Fibroblast of upper back skin (primary cell): ENCODE measurements at places on chromosomes 6 and 20.

GRCh38 chr6:20253021-20253420 lies 40.8 kb upstream of the MBOAT1 start:
- no peak for DNase-seq

- peak; percentile 55 for DNase-seq
Observed at GRCh38 chr20:62010551-62011402, 54.9 kb downstream of the TAF4 start.

DNA sequence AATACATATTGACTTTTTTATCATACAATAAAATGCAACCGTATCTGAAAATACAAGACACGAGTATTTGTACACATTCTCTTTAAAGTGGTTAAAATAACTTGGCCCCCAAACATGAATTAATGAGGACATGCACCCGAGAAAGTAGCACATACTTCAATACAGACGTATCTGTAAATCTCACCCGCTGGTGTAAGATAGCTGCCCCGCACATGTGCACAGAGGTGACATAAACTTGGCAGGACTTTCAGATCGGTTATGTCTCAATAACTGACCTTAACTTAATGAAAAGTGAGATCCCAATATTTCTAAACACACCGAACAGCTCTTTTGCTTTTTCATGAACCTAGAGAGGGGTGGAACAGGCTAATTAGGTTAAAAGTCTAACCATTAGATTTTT lies 91.5 kb upstream of the RPS6KA2 start:
- no peak for DNase-seq

DNA sequence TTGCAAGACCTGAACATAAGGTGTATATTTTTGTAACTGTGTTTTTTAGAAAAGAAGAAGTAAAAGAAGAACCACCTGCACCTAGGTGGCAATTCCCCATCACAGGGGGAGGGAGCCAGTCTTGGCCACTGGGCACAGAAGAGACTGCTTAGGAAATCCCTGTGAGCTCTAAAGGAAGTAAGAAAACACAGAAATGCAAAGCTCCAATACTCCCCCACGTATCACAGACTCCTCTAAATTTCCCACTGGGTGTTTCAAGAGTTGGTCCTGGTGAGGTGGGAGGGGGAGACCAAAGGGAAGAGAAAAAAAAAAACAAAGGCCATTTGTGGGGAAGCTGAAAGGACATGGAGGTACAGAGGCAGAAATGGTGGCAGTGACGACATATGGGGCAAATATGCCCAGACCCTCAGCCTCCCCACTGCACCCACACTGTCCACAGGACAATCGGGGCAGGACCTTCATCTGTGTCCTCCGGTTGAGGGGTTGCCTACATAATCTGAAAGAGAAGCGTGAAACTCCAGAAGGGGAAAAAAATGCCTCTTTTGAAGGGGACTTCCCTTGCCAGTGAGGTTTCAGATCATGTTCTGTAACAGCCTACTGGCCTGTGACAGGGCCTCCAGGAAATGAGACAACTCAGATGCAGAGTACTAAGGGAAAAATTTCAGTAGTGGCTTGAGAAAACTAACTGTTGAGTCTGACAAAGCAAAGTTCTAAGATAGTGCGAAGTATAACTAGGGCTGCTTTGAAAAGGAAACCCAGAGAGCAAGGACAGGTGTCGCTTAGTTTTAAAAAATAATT lies 226.2 kb upstream of the MARCKS start:
- peak; percentile 48 for DNase-seq

- no peak for DNase-seq
Observed at GRCh38 chr6:865846-866245, 172.9 kb upstream of the EXOC2 start.

GRCh38 chr20:33739493-33739892 lies 7.7 kb downstream of the ZNF341 start:
- DNase-seq: no peak

- no peak for DNase-seq
Observed at GRCh38 chr6:127878115-127878514, 22.7 kb downstream of the THEMIS start.

DNA sequence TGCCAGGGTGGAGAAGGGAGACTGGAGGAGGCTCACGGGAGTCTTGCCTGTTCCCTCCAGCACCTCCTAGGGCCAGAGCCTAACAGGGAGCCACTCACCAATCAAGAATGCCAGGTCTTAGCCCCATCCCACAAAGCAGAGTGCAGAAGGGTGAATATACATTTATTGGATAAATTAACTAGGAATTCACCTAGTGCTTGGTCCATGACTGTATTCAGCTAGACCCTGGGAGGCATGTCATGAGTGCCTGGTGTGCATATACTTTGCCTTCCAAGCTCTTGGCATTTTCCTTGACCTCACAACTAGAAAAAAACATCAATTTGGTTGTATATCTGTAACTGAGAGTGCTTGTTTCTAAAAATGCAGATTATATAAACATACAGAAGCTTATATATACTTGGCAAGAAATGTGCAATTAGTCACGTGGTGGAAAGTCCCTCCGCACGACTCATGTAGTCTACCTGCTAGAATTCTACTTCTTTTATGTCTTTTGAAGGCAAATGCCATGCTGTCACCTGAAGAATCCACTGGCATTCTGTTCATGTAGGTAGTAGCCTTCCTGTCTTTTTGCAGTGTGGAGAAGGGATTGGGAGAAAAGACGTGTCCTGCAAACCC lies 991.0 kb downstream of the KIF16B start:
- peak; percentile 36 for DNase-seq

DNA sequence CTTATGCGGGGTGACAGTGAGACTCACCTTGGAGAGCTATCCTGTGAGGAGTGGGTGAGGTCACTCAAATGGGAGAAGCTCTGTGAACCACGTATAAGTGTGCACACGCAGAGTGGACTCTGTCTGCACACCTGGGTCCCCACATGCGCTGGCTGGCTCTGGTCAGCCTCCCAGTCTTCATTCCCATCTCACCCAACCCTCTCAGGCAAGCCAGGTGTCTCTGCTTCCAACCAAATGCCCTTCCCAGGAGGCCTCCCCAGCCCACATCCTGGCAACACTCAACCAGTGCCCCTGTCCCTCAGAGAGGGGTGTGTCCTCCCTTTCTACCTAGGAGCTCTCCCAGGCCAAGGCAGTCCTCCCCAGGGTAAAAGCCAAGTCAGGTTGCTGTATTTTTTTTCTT lies 8.0 kb upstream of the PI16 start:
- DNase-seq: no peak

GRCh38 chr20:2005831-2006426 lies 12.1 kb upstream of the PDYN start:
- peak; percentile 57 for DNase-seq

GRCh38 chr6:17928514-17929430 lies 58.7 kb downstream of the KIF13A start:
- DNase-seq: peak; percentile 32

DNA sequence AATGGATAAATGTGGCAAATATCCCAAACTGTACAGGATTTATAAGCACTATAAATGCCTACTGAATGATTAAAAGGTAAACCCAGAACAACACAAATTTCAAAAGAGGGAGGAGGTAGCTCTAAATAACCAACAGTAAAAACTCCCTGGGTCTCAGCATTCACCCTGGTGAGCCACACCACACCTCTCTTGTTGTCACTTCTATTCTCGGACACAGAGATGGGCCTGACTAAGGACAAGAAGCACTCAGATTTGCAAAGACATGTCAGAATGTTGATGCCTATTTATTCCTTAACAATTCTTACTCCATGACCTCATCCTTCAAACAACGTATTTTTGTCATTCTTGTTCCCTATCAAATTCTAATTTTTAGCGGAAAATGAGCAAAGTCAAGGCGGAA lies 14.7 kb downstream of the TNFRSF21 start:
- no peak for DNase-seq

- DNase-seq: no peak
Observed at GRCh38 chr6:3965071-3965718, 113.7 kb downstream of the FAM217A start.

- DNase-seq: no peak
Observed at GRCh38 chr6:28537509-28538140, 11.9 kb downstream of the GPX5 start.

DNA sequence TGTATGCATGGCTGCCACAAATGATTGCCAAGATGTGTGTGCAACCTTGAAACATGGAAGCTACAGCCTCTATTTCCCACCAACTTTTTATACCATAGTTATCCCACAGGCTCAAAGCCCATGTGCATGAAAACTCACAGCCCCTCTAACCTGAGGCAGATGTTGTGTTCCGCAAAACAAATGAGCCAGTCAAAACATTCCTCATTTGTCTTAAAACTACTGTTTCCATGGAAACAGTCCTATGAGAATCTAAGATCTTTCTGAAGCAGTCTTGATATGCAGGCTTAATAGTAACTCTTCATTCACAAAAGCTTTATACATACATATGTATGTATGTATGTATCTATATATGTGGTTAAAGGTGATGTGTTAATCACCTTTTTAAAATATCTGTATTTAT lies 31.2 kb upstream of the MANEA start:
- no peak for DNase-seq

- DNase-seq: peak; percentile 90
Observed at GRCh38 chr6:148530394-148530953, 187.8 kb downstream of the SASH1 start.

GRCh38 chr6:1326535-1327121 lies 14.7 kb downstream of the FOXQ1 start:
- no peak for DNase-seq

DNA sequence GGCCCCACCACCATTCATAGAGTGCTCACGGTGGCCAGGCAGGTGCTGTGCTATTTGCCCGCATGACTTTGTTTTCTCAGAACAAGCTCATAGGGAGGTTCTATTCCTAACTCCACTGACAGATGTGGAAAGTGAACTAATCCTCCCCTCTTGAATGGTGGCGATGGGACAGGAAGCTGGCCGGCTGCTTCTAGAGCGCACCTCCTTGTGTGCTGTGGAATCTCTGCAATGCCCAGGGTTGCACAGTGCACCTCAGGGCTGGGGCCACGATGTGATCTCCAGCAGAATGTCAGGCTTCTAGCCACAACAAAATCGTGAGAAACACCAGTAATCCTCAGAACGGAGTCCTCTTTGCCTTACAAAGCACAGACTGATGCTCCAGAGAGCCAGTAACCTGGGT lies 53.8 kb upstream of the SLC22A23 start:
- no peak for DNase-seq

GRCh38 chr6:105204768-105205167 lies 25.0 kb upstream of the POPDC3 start:
- no peak for DNase-seq

DNA sequence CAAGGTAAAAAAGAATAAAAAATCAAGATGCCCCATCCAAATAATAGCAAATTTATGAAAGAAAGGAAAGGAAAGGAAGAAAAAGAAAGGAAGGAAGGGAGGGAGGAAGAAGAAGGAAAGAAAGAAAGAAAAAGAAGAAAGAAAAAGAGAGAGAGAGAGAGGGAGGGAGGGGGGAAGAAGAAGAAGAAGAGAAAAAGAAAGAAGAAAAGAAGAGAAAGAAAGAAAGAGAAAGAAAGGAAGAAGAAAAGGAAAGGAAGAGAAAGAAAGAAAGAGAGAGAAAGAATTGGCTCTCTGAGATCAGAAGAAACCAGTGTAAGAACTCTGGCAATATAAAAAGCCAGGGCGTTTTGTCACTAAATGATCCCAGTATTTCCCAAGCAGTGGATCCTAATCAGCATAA lies 401.7 kb downstream of the EPHA7 start:
- no peak for DNase-seq

GRCh38 chr6:158047563-158048323 lies 66.1 kb downstream of the SYNJ2 start:
- no peak for DNase-seq

GRCh38 chr6:1285956-1286355 lies 25.9 kb upstream of the FOXQ1 start:
- DNase-seq: peak; percentile 97

- DNase-seq: no peak
Observed at GRCh38 chr20:47093320-47093966, 198.8 kb downstream of the EYA2 start.

DNA sequence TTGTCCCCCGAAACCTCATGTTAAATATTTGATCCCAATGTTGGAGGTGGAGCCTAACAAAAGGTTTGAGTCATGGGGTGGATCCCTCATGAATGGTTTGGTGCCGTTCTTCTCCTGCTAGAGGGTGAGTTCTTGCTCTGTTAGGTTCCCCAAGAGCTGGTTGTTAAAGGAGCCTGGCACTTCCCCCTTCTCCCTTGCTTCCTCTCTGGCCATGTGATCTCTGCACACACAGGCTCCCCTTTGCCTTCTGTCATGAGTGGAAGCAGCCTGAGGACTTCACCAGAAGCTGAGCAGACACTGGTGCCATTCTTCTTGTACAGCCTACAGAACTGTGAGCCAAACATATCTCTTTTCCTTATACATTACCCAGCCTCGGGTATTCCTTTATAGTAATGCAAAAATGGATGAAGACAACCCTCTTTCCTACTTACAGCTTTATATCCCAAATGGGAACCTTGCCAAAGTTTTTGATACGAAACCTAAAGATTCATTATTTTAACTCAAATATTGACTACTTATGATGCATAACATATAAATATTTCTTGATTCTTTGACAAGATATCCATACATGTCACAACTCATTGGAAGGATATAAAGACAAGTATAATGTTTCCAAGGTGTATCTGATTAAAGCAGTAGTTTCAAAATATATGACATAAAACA lies 61.0 kb downstream of the RNF182 start:
- no peak for DNase-seq

GRCh38 chr6:76752841-76753240 lies 680.4 kb upstream of the IMPG1 start:
- DNase-seq: no peak

DNA sequence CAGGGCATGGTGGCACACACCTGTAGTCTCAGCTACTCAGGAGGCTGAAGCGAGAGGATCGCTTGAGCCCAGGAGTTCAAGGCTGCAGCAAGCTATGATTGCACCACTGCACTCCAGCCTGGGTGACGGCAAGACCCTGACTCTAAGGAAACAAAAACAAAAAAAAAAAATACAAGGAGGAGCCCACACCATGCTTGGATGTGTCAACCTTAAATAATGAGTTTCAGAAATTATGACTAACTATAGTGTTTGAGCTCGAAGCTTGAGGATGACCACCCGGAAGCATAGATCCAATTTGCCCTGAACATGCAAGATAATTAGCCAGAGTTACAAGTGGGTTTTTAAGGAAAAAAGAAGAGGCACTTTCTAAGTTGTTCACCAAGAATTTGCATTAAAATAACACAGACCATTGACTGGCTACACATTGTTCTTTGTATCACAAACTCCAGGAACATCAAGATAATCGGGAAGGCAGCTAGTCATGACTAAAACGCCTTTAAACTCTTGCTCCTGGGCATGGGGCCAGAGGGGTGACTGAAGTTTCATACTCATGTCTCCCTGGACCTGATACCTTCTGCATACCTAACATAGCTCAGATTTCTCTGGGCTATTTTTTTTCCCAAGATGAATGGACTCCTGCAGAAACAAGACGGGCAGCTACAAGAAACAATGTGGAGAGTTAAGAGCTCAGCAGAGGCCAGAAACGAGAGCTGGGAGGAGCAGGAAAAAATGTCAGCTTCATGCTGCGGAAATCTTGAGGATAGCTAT lies 289.6 kb downstream of the PREX1 start:
- peak; percentile 96 for DNase-seq

DNA sequence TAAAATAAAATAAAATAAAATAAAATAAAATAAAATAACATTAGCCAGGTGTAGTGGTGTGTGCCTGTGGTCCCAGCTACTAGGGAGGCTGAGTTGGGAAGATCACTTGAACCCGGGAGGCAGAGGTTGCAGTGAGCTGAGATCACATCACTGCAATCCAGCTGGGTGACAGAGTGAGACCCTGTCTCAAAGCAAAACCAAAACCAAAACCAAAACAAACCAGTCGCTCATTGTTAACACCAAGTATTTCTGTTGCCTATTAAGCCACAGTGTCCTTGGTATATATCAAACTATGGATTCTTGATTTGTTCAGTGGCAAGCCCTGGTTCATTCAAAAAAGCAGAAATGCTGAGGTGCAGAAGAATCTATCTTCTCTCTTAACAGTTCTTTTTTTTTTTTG lies 65.7 kb downstream of the PYGB start:
- no peak for DNase-seq
